ENCODE measurements at places on chromosomes 5 and 9.

GRCh38 chr5:111779260-111779921 is 22.4 kb upstream of the NREP start:
- DNase-seq: no peak

DNA sequence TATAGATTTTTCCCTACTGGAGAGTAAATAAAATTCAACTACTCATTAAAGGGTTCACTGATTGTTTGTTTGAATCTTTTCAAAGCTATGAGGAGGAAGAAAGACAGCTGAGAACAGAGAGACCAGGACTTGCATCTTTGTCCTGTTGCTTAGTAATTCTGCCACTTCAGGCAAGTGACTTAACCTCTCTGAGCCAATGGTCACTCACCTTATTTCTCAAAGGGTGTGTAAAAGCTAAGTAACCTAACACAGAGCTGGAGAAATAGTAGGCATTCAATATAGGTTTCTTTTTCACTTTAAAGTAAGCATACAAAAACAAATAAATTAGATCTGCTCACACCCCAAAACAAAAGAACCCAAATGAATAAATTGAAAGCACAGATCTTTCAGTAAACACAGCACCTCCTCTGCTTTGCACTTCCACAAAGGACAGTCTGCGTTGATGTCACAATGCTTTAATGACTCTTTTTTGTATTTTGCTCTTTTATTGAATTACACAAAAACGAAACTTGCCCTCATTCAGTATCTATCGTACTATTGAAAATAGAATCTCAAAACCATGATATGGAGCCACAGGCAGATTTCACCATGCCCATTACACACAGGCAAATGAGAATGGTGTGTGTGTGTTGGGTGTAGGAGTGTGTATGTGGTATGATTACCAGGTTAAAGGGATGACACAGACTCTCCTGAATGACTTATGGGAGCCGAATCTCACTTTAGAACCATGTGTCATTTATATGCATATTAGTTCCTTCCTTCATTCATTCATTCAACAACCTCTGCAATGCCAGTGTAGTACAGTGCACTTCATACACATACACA is 166.0 kb downstream of the EBF1 start:
- no peak for DNase-seq

DNA sequence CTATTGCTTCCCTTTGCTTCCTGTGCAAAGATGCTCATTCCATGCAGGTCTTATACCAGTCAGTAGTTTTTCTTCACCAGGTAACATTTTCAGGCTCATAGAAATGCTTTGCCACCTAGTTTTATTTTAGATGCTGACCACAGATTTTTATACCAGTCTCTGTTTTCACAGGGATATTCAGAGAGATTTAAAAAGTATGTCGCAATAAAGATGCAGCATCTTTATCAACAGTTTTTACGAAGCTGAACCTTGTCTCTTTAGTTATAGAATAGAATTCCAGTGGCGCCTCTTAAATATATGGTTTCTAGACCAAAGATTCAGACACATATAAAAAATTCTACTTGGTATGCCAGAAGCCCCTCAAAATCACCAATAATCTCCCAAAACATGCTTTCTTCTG is 155.7 kb upstream of the PCSK5 start:
- no peak for DNase-seq

DNA sequence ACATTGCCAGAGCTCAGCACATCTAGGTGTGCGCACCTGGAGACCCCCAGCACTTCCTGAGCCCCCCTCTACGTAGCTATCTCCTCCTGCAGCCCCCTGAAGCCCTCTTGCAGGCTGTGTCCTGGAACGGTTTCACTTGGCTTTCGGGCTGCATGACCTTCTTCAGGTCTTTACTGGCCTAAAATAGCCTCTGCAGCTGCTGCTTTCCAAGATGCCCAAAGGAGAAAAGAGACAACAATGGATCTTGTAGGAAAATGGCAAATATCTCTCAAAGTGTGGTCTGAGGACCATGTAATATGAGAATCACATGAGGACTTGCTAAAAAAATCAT is 6.6 kb upstream of the ERMP1 start:
- no peak for DNase-seq

GRCh38 chr5:152356506-152356905 is 48.6 kb downstream of the NMUR2 start:
- no peak for DNase-seq

GRCh38 chr9:107239474-107239873 is 43.6 kb upstream of the RAD23B start:
- DNase-seq: no peak

- no peak for DNase-seq
Observed at GRCh38 chr9:89281106-89281505, 29.9 kb upstream of the CKS2 start.

DNA sequence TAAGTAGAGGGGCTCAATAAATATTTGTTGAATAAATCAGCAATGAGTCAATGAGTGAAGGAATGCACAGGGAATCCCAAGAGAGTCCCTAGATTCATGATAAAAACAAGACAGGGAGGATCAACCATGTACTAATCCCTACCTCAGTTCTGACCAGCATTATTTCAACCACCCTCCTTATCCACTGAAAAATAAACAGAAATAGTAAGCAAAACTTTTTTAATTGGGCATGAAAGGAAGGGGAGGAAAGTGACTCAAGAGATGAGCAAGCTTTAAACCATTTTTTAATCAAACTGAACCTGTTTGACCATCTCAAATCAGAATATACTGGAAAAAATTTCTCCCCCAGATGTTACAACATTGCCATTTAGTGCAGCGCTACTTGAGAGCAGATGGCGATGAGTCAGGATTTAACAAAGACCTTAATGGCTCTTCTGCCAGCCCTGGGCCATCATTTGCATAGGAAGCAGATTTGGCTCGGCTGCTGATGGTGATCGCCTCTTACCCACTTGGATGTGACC is 194.8 kb upstream of the SLC30A5 start:
- peak; percentile 12 for DNase-seq

DNA sequence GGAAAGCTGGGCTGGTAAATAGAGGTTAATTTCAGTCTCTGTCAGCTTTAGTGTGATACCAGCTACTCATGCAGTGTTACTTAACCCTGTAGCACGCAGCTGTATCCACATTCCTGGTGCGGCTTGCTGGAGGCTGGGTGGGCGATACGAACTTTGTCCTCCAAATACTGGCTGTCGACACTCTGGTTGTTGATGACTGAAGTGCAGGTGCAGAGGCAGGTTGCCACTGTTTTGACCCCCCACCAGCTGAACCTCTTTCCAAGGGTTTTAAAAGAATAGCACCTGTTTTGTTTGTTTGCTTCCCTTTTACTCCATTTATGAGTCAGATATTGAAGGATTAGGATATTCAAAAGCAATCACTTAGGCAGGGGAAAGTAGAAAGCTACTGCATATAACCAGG is 4.4 kb upstream of the RABGAP1 start:
- no peak for DNase-seq

DNA sequence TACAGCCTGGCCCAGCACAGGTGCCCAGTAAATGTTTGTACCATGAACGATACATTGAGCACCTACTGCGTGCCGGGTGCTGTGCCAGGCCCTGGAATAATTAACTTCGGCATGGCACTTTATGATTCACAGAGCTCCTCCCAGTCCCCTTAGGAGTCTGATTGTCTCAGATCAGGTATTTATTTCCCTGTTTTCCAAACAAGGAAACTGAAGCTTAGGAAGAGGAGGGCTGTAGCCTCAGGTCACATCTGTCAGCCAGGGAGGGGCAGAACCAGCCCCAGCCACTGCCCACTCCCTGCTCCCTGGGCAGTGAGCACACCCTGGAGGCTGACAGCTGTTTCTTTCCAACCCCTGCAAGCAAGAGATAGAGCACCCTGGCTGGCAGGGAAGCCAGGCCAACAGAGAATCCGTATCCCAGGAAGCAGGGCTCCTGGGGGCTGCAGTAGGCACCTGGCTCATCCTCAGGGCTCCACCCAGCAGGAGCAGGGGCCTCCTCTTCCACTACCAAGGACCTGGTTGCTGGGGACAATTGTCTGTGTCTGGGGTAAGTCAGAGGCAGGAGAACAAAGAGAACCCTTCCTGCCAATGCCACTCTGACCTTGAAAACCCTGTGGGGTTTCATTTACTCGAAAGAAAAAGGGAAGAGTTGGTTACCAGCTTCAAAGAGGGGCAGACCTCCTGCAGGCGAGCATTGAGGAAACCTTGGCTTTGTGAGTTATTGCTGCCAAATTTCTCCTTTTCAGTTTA is 69.0 kb downstream of the DAB2IP start:
- no peak for DNase-seq

DNA sequence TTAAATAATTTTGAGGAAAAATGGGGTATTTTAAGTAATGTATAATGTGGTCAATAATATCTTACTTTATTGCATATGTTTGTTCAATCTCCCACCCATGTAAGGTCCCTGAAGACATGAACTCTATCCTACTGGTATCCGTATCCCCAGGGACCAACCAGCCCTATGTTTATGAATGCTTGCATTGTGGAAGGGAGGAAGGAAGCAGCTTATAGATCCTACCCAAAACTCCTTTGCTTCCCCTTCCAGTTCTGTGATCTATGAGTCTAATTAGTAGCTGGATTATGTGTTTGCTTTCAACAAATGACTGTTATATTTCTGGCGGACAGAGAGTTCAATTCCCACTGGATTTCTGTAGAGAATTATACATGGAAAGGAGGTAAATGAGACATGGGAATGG is 45.6 kb downstream of the CNTRL start:
- no peak for DNase-seq

- no peak for DNase-seq
Observed at GRCh38 chr5:124660229-124661093, 86.0 kb downstream of the ZNF608 start.

GRCh38 chr9:117354244-117354847 is 60.5 kb downstream of the ASTN2 start:
- DNase-seq: no peak

DNA sequence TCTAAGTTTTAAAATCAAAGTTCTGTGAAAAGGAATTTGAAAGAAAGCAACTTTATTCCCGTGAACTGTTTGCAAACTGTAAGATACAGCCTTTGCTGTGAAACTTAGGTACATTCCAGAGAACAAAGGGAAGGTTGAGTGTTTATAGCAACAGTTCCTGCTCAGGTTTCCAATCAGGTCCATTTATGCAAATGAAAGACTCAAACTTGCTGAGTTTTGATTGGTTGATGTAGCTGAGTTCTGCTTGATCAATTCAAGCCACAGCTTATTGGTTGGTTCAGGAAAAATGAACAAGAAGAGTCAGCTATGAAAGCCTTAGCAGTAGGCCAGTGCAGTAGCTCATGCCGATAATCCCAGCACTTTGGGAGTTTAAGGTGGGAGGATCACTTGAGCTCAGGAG is 37.9 kb downstream of the SLC27A6 start:
- DNase-seq: no peak

GRCh38 chr5:125582352-125582751 is 835.9 kb upstream of the ZNF608 start:
- no peak for DNase-seq

GRCh38 chr5:68268852-68269130 is 53.2 kb downstream of the PIK3R1 start:
- DNase-seq: no peak

DNA sequence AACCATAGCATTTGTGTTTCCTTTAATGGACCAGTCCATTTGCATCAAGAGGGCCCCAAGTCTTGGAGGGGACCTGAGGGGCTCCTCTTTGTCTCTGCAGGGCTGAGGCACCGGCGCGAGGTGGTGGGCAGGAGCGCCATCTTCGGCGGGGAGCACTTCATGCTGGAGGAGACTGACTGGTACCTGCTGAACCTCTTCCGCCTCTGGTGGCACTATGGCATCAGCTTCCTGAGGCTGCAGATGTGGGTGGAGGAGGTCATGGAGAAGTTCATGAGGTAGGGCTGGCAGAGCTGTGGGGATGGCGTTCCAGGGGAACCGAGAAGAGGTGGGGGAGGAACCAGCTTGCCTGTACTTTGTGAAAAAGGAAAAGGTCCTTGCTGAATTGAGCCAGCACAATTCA is 6.1 kb downstream of the PCYOX1L start:
- DNase-seq: no peak

DNA sequence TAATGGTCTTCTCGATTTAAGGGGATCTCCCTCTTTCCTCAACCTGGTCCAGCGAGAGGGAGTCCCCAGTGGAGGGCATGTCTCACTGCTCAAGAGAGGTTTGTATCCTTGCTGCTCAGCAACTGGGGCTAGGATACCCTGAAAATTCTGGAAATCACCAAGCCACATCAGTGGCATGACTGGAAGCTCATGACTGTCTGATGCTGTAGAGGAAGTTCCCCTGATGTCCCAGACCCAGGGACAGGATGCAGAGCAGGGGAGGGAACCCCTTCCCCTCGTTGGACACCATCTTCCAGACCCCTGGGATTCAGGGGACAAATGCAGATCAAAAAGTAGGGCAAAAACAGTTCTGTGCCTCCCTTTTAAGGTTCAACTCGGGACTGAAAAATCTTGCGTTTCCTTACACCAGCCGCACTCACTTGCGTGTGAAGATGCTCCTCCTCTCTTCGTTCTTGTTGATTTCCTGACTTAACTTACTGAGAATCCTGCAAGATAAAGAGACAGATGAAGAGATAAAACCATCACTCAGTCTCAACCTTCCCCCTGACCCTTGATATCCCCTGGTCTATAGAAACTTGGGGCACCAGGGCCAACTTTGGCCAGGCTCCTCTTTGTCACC is 22.1 kb downstream of the LCP2 start:
- DNase-seq: no peak

GRCh38 chr9:93891549-93892310 is 63.4 kb downstream of the BARX1 start:
- DNase-seq: no peak

DNA sequence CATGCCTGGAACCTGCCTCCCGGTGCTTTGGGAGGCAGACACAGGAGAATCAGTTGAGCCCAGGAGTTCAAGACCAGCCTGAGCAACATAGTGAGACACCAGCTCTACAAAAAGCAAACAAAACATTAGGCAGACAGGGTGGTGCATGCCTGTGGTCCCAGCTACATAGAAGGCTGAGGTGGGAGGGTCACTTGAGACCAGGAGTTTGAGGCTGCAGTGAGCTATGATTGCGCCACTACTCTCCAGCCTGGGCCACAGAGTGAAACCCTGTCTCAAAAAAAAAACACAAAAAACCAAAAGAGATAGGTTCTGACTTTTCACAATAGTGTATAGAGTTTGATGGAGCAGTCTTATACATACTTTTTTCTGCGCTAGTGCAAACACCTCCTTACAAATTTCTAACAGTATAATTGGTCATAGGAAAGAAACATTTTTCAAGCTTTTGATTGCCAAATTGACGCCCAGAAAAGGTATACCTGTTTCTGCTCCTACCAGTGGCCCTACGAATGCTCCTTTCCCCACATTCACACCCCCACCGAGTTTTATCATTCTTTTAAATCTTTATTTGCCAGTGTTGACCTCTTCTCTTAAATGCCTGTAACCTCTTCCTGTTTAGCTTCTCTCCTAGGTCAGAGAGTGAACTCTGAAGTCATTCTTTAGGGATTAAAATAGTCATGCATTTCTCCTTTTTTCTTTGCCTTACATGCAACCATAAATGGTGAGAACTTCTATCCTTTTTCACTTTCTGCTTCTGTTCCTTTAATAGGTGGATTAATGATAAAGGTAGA is 7.5 kb downstream of the DOCK8 start:
- no peak for DNase-seq

- no peak for DNase-seq
Observed at GRCh38 chr9:85053206-85053786, 383.8 kb downstream of the NTRK2 start.
